ENCODE measurements at places on chromosomes 2 and 18.

- DNase-seq, result no peak
Measured at GRCh38 chr2:206876216-206876860, 63.0 kb upstream of the CPO start.

DNA sequence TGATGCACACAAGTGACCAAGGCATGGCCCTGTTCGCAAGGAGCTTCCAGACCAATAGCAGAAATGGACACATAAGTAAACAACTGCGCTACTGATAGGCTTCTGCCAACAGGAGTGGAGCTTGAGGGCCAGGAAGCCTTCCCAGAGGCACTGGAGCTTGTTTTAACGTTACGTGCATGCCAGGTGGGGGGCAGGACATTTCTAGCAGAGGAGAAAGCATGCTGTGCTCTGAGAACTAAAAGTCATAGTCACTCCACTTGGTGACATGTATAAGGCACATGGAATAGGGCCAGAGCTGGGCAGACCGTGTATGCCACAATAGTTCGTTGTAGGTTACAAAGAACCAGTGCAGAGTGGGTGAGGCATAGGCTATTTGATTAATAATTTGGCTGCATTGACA is 184.2 kb downstream of the NEDD4L start:
- DNase-seq, result no peak

- DNase-seq, result no peak
Measured at GRCh38 chr18:79742076-79742475, 55.7 kb upstream of the KCNG2 start.

DNA sequence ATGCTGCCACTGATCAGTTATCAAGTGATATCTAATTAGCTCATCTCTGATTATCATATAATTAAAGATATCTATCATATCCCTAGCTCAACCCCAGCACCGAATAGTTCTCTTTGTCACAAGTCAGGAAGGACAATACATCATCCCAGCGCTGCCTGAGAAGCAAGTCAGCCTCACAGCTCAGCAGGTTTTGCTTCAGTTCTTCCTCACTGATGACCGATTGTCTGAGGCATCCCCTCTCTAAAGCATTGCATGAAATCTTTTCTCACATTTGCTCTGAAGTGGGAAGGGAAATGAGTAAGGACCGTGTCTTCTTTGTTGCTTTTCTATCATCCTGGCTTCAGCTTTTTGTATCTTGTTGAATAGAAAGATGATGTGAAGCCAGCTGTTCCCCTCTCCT is 247.9 kb downstream of the CMPK2 start:
- no peak for DNase-seq

DNA sequence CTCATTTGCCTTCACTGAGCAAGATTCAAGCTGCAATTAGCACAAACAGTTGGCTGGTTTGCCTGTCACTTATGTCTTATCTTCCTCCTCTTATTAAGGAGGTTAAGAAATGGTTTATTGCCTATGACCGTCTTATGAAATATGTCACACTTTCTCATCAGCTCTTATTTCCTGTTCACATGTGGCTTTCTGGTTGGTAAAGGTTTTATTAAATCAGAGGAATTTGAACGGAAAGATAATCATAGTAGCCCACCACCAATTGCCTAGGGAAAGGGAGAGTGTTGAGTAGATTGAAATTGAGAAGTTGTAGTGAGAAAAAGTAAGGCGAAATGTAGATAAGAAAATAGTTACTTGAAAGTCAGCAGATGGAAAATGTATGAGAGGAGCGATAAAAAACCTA is 4.2 kb upstream of the IL1R1 start:
- DNase-seq, result no peak

GRCh38 chr2:167905668-167906067 is 341.7 kb downstream of the STK39 start:
- DNase-seq, result no peak

- DNase-seq, result peak; percentile 30
Measured at GRCh38 chr2:240622531-240623235, 2.6 kb upstream of the GPR35 start.
